ENCODE measurements at places on chromosomes 2 and 18.

- DNase-seq = no peak
Observed at GRCh38 chr18:13183790-13184189, 34.8 kb upstream of the LDLRAD4 start.

- no peak for DNase-seq
Observed at GRCh38 chr2:69572641-69573040, 70.9 kb downstream of the AAK1 start.

- DNase-seq = no peak
Observed at GRCh38 chr2:5230855-5231254, 461.3 kb upstream of the SOX11 start.

DNA sequence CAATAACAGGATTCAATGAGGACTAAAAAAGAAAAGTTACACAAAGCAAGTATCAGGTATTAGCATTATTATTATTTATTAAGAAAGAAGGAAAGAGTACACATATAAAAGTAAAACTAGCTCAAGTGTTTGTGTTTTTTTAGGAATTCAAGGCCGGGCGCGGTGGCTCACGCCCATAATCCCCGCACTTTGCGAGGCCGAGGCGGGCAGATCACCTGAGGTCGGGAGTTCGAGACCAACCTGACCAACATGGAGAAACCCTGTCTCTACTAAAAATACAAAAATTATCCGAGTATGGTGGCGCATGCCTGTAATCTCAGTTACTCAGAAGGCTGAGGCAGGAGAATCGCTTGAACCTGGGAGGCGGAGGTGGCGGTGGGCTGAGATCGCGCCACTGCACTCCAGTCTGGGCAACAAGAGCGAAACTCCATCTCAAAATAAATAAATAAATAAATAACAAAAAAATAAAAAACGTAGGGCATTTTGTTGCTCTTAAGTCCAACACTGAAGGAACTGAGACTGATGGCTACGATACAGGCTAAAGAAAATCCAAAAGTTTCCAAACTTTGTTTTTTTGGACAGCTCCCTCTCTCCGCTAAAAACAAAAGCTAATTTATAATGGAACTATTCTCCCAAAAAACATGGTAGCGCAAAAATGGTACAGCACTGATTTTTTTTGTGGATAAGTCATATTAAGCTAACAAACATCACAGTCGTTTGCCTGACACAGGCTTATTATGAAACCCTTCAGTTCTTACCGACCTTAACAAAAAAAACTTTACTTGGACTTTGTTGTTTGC is 1.7 kb downstream of the TRAPPC8 start:
- DNase-seq = no peak

GRCh38 chr2:74863802-74864248 is 29.9 kb downstream of the HK2 start:
- DNase-seq = no peak

- no peak for DNase-seq
Observed at GRCh38 chr2:39099870-39100728, 20.8 kb downstream of the SOS1 start.

DNA sequence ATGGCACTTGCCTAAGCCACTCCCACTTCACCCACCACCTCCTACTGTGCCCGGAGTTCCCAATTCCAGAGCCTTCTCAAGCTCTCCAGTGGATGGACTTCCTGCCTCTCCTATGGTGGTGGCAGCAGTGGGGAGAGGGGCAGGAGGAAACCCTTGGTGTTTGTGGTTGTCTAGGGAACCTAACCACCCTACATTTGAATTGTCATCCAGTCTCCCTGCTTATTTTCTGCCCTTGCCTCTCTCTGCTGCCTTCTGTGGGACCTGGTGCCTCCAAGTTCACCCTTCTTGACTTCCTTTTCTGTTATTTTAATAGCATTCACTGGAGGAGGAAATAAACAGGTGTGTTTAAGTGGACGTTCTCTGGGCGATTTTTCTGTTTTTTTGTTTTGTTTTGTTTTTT is 50.0 kb upstream of the HPCAL1 start:
- no peak for DNase-seq
